Kidney capillary endothelial cell (primary cell): ENCODE measurements at places on chromosomes 12 and 14.

DNA sequence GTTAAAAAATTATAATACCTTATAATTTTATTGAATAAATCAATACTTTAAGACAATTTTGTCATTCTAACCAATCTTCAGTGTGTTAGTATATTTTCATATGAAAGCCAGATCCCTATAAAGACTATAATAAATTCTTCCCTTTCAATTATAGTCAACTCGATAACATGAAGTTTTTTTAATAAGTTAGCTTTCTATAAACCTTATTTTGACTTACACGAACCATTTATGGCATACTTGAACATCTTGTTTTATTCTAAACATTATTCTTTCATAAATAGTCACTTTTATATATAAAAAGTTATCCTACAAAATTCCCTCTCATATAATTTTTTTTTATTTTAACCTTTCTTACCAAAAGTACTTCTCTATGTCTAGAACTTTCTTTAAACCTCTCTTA is 1002.3 kb downstream of the TMEM121 start:
- DNase-seq: no peak

GRCh38 chr12:123908884-123909725 is 63.5 kb downstream of the CCDC92 start:
- DNase-seq: no peak

DNA sequence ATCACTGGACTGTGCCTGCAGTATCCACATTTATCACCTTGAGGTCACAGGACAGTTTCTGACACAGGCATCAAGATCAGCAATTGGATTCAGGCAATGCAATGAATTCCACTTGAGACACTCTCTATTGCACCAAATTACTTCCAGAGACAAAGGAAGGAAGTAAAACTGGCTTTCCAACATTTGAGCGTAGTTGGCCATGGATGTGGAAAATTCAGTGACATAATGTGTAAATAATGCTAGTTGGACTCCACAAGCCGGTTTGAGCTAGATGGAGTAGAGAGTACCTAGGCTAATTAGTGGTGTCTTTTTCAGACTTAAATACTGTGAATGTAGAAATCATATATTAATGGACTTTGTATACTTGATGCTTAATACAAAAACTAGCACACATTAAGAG is 168.3 kb upstream of the SYT1 start:
- DNase-seq: no peak

DNA sequence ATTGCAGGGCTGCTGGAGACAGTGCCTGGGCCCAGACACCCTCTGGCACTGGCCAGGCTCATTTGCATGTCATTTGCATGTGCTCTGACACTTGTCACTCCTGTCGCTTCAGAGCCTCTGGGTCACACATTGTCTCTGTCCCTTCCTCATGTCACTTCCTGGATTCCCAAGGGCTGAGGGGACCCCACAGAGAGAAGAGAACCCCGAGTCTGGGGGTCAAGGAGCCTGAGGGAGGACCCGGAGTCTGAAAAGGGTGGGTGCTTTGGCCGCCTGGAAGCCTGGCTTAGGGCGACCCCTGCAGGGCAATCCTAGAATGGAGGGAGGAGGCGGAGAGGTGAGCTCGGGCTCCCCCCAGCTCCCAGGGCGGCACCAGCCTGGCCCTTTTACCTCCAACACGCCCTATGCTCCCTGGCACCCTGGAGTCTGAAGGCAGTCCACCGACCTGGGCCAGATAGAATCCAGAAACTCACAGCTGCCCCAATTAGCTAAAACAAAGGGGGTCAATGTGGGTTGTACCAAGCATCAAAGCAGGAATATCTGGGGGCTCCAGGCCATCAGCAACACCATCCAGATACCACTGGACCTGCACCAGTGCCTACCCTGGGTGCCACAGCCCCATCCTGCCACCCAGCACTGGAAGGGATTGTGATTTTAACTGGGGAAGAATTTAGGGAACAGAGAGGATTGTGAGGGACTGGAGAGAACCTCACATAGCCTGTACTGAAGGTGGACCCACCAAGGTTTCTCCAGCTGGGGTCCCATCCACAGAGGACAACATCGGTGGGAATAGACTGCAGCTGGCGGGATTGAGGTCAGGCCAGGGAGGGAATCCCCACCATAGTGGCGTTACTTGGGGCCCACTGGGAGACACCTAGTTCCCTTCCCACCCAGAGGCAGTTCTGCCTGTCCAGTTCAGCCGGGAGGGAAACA is 21.8 kb upstream of the KRT78 start:
- DNase-seq: peak; percentile 56

DNA sequence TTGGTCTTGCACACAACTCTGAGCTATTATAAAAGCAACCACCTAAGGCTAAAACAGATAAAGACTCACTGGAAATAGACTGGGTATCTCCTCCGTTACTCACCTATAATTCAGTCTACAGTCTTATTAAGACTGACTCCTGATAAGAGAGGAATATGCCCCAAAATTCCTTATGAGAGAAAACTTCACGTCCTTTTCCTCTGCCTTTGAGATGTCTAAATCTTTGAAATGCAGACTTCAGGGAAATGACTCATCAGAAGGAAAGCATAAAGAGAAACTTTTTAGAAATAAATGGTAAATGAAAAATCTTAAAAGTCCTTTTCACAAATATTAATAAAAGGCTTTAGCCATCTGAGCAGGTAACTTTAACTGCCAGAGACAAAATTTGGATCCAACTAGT is 187.5 kb upstream of the RTL1 start:
- peak; percentile 19 for DNase-seq

DNA sequence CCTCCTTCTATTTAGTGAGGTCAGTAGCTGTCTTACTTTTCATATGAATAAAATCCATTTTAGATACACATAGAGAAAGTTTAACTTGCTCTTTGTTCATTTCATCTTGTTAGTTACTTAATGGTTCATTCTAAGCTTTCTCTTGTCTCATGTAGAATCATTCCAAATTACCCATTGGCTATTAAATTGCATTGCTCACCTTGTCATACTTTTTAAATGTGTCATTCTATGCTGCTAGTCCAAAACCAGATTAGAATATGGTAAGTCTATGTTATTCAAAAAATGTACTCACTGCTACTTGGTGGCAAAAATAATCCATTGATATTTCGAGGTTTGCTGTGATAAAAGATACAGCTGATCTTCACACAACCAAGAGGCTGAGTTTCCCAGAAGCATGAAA is 3.0 kb downstream of the C12orf50 start:
- no peak for DNase-seq

- DNase-seq: peak; percentile 53
These were observed 23.0 kb downstream of the PDE6H start for GRCh38 chr12:14995583-14996425.

DNA sequence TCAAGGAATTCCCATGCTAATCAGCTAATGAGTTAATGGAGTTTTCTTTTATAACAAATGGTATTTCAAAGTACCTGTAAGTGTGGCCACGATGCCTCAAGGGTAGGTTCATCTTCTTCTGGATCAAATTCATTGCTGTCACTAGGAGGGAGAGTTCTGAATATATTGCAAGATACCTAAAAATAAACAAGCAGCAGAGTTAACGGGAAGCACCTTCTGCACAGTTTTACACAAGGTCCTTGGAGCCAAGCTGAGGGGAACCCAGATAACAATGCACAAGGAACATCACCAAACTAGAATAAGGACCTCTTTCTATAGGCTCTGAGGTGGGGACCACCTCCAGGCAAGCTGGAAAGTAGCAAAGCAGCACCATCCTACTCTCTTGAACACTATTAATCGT is 103.2 kb upstream of the GPHB5 start:
- no peak for DNase-seq

- DNase-seq: peak; percentile 7
These were observed 3.2 kb downstream of the KCNJ8 start for GRCh38 chr12:21771311-21771710.

GRCh38 chr12:86249276-86249675 is 6.9 kb downstream of the MGAT4C start:
- DNase-seq: no peak

- DNase-seq: no peak
These were observed 36.5 kb upstream of the IFNG-AS1 start for GRCh38 chr12:67952787-67953186.

DNA sequence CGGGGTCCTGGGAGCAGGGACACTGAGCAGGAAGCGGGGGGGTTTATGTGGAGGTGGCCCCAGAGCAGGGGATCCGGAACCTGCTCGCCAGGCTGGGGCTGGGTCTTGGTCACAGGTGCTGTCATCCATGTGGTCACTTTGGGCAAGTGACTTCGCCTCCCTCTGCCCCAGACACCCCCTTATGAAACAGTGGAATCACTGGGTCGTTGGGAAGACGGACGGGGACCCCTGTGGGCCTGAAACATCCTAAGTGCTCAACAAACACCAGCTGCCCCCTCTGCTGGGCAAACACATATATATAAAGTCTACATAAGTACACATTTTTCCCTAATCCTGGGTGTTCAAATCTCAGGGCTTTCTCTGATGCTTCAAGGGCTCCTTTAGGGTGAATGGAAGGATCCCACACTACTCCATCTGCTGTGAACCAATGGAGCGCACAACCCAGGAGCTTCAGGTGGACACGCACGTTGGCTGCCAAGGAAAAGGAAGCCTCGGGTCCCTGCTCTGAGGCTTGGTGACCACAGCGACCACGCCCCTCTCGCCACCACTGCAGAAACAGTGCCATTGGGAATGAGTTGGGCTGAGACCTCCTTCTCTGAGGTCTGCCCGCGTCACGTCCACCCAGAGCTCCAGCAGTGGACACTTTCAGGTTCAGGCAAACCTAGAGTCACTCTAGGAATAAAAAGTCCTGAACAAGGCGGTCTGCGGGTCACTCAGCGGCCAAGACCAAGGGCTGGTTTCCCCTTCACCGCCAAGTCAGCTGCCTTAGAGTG is 54.6 kb downstream of the CDC42BPB start:
- no peak for DNase-seq

DNA sequence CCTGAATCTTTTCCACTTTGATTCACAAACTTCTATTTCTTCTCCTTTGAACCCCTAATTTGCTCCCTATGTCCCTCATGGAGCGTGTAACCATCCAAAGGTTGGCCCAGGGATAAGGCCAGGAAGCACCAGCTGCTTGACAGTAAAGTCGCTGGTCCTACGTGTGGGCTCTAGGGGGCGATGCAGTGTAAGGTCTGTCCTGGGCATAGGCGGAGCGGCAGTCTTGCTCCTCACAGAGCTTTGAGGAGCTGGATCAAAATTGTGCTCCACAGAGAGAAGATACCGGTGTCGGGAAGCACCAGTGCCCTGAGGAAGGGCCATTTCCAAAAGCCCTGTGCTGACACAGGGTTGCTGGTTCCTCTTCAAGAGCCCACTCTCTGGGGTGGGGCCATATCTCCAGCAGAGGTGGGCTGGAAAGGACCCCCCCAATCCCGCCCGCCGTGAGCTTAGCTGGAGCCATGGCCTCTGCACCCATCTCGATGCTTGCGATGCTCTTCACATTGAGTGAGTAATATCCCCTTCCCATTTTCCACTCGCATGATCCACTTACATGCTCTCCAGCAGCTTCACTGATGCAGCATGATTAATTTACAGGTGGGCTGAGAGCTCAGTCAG is 49.9 kb upstream of the OR4E1 start:
- DNase-seq: no peak

DNA sequence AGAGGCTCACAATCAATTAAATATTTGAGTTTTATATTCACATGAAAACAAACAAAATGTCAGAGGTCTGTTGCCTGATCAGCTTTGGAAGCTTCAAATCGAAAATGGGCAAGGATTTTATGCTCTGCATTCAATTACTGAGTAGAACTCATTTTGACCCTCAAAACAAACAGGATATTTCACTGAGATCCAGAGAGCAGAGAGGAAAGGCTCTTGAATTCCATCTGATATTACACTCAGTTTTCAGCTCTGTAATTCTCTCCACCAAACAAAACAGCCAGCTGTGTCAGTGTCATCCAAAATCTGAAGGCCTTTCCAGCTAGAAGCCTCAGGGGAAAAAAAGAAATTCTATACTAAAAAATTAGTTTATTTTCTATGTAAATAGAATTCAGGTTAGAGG is 128.6 kb upstream of the FLRT2 start:
- DNase-seq: no peak

GRCh38 chr12:72178871-72179270 is 93.3 kb upstream of the TRHDE start:
- DNase-seq: no peak

DNA sequence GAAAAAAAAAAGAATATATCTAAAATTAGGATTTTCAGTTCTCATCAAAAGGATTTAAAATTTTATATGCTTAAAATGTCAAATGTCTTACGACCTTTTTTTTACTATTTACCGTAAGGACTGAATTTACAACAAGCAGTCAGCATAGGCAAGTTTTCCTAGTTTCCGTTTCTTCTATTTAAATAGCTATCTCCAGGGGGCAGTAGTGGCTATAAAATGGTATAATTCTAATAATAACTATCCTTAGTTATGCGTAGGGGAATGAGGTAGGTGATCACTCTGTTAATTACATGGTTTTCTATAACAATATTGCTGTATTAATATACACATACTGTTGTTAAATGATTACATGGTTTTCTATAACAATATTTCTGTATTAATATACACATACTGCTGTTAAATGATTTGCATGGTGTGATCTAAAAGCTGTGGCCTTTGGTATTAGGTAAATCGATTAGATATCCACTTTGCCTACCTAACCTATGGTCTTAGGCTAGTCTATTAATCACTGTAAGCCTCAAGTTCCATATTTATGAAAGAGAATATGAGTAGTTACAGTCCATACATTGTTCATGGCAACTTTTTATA is 217.7 kb upstream of the PDZRN4 start:
- no peak for DNase-seq

GRCh38 chr14:99280066-99280731 is 8.2 kb upstream of the BCL11B start:
- DNase-seq: no peak

DNA sequence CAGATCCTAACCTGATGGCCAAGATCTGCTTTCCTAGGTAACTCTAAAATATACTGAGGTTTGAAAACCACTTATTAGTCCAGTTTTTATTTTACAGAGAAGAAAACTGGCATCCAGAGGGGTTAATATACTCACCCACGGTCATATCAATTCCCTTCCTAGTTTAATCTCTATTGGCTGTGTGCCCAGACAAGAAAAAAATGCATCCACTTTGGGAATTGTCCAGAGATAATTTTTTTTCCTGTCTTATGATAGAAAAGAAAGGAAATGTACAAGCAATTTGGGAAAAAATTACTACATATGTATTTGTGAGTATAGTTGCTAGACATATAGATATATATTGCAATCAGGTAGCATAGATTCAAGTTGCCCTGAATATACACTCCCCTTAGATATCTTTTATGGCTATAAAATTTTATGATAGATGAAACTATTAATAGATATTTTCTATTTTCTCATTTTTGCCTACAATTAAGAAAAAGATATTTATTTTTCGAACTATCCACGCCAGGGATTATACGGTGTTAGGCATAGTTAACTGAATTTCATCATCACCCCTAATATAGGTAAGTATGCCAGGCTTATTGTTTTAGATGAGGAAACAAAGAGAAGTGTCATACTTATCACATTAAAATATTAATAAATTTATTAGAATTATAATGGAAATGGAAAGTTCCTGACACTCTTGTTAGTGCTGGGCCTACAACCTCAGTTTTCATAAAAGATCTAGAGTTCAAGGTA is 100.5 kb upstream of the SLC38A2 start:
- peak; percentile 68 for DNase-seq

- DNase-seq: no peak
These were observed 934.6 kb downstream of the VRK1 start for GRCh38 chr14:97731800-97732199.

GRCh38 chr14:96455588-96455987 is 46.6 kb upstream of the PAPOLA start:
- DNase-seq: no peak
